ENCODE measurements at places on chromosomes 3 and 15.
A peak's percentile ranks its signal among the peaks of the same experiment; 100 is the strongest.

- DNase-seq = no peak
These were observed 74.0 kb downstream of the MCF2L2 start for GRCh38 chr3:183354325-183354831.

- no peak for DNase-seq
These were observed 241.8 kb downstream of the TBC1D5 start for GRCh38 chr3:17500618-17501017.

- DNase-seq = no peak
These were observed 1.2 kb upstream of the MAP1A start for GRCh38 chr15:43516185-43516584.

DNA sequence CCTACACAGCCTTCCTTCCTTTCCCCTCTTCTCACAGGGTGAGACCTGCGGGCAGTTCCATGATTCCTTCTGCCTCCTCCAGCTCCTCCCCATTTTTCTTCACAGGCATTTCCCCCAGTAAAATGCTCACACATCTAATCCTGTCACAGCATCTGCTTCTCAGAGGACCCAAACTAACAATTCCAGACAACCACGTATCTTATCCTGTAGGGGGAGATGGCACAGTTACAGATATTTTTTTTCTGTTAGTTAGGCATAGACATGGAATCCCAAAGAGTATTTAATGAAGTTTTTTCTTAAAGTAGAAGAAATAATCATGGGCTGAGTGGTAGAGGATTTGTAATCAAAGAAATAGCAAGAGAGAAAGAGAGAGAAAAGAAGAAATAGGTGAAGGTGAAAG is 373.1 kb upstream of the ADAMTS9 start:
- no peak for DNase-seq

DNA sequence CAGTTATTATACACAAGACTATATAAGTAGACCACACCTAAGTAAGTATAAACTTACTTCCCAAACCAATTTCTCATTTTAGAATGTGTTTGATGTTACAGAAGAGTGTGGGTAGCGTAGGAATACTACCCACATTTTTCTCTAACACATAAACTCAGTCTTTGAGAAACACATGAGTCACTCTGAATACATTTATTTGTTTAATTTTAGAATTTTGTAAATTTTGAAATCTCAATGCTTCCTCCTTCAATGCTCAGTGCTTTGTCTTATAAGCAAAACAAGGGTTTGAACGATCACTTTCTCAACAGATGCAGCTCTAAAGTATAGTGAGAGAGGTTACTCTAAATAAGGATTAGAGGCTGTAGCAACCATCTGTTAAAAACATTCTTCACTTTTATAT is 700.8 kb downstream of the SI start:
- peak; percentile 76 for DNase-seq

- DNase-seq = no peak
These were observed 357.1 kb downstream of the ZPLD1 start for GRCh38 chr3:102791641-102792589.

DNA sequence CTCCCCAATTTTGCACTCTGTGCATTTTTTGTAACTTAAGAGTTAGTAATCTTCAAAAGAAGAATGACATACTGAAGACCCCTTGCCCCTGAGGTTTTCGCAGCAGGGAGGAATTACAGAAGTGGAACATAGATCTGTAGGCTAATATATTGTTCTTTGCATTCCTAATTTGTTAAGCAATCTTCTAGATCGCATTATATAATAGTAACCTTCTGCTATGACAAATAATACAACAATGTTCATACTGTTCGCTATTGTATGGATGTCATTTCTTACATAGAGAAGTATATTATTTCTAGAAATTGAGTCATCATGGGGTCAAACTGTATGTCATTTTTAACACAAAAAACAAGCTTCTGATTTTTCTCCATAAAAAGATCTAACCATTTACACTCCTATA is 95.8 kb upstream of the TGFBR2 start:
- no peak for DNase-seq

- no peak for DNase-seq
These were observed 999 bp downstream of the ZNF280D start for GRCh38 chr15:56732135-56732885.

DNA sequence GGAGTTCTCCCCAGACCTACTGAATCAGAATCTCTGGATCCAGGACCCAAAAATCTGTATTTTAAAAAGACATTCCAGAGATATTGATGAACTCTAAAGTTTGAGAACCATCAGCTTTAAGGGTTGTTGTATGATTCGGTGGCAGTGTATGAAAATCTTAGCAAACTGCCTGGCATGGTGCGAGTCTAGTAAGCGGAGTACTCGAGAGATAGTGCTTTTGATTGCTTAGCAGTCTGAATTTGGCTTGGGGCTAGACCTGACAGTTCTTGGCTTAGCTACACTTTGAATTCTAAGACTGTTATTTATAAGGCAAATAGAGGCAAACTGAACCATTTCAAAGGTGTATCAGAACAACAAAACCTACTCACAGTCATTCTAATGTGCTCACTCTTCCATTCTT is 329.0 kb downstream of the LPP start:
- DNase-seq = no peak

- no peak for DNase-seq
These were observed 166.1 kb downstream of the RYR3 start for GRCh38 chr15:33476908-33477307.

DNA sequence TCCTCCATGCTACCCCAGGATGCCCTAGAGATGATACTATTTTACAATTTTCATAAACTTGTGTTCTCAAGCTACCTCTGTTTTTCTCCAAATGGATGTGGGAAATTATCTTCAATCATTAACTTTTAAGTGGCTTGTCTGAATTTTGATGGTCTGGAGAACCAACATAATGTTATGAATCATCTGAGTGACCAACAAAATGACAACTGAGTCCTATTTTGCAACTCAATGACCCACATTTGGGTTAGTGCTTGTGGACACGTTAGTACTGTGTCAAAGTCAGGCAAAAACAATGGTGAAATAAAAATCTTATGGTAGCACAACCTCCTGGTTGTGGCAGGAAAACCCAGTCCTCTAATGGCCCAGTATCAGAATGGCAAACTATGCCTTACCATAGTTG is 352.4 kb upstream of the ZNF385D start:
- no peak for DNase-seq

- DNase-seq = no peak
These were observed 736.3 kb upstream of the ARRDC4 start for GRCh38 chr15:97224191-97224641.

- DNase-seq = peak; percentile 9
These were observed 128.6 kb downstream of the ERC2 start for GRCh38 chr3:56339671-56340070.

DNA sequence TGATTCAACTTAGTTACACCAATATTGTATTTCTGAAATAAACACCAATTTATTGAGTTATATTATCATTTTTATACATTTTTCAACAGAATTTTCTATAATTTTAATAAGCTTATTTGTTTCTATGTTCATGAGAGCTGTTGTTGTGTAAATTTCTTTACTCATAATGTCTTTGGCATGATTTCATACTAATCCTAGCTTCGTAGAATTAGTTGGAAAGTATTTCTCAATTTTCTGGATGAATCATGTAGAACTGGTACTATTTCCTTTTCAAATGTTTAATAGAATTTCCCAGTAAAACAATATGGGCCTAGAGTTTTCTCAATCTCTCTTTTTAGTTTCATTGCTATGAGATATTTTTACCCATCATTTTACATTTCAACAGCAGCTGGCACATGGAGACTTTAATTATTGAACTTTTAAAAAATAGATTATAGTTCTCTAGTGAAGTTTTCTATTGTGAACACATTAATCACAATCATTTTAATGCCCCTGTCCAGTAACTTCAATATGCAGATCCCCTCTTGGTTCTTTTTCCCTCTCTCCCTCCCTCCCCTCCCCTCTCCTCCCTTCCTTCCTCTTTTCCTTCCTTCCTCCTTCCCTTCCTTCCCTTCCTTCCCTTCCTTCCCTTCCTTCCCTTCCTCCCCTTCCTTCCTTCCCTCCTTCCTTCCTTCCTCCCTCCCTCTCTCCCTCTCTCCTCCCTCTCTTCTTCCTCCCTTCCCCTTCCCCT is 1357.1 kb downstream of the ZPLD1 start:
- no peak for DNase-seq

GRCh38 chr3:150278843-150279381 is 129.2 kb upstream of the TSC22D2 start:
- no peak for DNase-seq

- DNase-seq = no peak
These were observed 1.1 kb upstream of the SUCLG2 start for GRCh38 chr3:67655364-67656121.

GRCh38 chr3:105369500-105370371 is 3.0 kb downstream of the ALCAM start:
- DNase-seq = peak; percentile 50

DNA sequence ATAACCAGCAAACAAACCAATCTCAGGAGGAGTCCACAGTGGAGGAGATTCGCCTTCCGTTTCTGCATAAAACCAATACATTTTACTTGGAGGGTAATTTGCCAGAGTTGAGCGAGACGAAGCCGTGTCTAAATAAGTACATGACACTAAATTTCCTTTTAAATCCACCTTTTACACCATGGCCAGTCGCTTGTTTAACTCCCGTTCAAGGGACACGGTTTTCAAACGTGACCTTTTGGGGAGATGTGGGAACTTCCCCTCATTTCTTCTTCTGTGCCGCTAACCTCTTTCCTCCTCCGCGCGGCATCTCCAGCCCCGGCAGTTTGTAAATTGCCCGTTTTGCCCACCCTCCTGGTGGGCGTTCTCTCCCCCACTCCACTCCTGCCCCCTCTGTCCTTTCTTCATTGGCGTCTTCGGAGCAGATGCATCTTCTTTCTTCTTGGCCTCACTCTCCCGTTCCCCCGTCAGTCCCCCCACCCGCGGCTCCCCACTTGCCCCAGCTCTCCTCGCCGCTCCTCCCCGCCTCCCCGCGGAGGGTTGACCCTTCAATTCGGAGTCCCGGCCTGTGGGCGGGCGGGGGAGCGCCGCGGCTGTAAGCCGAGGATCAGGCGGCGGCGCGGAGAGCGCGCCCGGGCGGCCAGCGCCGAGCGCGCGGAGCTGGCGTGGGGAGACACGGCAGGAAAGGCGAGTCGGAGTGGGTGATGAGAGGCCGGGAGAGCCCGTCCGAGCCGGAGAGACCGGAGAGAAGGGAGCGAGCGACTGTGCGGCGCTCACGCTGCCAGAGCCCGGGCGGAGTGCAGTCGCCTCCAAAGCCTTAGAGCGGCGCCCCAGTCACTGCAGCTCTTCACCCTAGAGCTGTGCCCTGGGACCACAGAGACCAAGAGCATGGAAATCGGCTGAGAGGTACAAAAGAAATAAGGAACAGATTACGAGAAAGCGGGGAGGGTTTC is at the start of gene NLGN1:
TSS of gene NLGN1 (plus strand) at position 584 of the 950 bp plus-strand sequence.
- DNase-seq = peak; percentile 59

DNA sequence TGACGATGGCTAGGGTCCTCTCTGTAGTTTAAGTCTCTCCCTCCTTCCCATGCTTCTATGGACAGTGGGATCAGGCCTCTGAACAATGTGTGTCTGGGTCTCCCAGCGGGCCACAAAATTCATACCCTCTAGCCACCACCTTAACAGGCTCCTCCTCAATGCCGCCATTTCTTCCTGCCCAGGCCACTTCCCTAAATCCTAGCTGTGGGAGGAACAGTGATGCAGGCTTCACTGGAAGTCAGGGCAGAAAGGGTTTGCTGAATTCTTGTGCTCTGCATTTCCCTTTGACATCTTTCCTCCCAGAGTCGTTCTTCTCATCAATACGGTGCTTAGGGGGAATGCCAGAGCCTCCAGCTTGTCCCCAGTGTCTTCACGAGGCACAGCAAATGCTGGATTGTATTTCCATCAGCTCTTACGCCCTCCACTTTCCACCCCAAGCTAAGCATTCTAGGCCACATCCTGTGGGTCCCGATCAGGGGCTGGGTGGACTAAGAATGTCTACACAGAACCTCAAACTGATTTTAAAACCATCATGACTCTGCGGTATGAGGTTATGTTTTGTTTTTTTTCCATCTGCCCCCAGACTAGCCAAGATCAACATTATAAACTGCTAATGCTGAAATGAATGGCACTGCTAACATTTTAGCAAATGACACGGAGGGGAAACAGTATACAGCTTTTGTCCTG is 11.9 kb upstream of the LDHAL6B start:
- DNase-seq = no peak

- DNase-seq = no peak
These were observed 3.5 kb upstream of the GALNT15 start for GRCh38 chr3:16171009-16171408.

- DNase-seq = no peak
These were observed 545.9 kb downstream of the IGSF11 start for GRCh38 chr3:118488732-118489131.

DNA sequence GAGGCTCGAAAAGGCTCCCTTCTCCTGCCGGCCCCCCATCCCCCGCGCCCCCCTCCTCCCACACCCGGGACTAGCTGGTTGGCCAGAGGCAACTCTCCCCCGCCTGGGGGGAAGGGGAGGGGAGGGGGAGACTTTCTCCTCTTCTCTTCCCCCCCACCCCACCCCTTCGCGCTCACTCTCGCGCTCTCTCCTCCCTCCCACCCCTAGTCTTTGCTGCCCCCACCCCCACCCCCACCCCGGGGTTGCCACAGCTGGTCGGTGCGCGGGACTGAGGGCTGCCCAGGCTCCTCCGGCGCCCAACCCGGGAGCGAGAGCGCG is 710 bp downstream of the MECOM start:
- no peak for DNase-seq

- DNase-seq = peak; percentile 37
These were observed 309.6 kb downstream of the TUSC7 start for GRCh38 chr3:117019082-117019713.

DNA sequence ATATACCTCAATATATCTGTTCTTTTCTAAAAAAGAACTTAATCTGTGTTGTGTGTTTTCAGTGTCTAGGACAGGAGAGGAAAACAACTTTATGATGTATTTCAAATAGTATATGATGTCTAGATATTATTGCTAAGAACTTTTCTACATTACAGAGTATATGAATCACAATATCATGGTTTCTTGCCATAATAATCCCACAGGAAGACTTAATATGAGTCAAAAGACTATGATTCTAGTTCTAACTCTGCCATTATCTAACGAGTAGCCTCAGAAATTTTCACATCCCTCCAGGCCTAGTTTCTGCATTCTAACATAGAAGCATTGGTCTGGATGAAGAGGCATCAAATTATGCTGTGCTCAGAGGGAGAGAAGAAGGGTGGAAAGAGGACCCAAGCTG is 107.7 kb upstream of the SPRED1 start:
- DNase-seq = no peak

DNA sequence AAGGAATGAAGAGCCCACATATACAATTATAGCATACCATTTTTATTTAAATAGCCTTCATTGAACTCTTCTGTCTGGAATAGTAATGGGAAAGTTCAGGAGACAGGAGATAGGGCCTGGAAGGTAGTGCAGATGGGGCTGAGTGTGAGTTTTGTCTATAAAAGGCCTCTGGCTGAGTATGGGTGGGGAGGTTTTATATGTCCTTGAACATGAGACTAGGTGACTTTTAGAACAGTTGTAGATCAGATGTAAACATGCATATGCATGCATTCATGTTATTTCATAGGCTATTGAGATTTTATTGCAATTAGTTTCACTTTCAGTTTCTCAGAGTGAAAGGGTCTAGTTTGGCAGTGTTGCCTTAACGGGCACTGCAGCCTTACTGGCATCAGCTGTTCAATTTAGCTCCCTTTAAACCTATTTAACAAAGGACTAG is 27.1 kb downstream of the CGGBP1 start:
- no peak for DNase-seq

Measured in NCI-H524 treated with DMSO at 0.1 percent for 48 hours (cell line).